ENCODE measurements at places on chromosomes 12 and 14.

GRCh38 chr12:118371321-118372282 is 1.1 kb downstream of the TAOK3 start:
- no peak for DNase-seq

- DNase-seq = no peak
Measured at GRCh38 chr12:106284358-106285105, 18.0 kb upstream of the TCP11L2 start.

DNA sequence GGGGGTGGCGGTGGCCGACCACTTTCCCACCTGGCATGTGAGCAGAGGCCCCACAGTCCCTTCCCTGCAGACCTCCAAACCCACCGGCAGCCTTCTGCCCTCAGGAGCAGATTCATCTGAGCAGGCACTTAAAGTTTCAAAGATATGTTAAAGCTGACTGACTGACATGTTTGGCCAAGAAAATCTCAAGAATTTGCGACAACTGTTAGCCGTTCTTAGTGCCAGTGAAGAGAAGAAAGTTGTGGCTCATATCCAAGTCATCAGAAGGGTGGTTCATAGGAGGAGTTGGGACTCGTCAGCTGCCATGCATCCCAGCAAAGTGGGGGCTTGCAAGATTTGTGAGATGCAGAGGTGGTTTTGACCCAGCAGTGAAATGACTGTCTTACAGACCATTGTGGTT is 27.2 kb downstream of the ELK3 start:
- DNase-seq = no peak

DNA sequence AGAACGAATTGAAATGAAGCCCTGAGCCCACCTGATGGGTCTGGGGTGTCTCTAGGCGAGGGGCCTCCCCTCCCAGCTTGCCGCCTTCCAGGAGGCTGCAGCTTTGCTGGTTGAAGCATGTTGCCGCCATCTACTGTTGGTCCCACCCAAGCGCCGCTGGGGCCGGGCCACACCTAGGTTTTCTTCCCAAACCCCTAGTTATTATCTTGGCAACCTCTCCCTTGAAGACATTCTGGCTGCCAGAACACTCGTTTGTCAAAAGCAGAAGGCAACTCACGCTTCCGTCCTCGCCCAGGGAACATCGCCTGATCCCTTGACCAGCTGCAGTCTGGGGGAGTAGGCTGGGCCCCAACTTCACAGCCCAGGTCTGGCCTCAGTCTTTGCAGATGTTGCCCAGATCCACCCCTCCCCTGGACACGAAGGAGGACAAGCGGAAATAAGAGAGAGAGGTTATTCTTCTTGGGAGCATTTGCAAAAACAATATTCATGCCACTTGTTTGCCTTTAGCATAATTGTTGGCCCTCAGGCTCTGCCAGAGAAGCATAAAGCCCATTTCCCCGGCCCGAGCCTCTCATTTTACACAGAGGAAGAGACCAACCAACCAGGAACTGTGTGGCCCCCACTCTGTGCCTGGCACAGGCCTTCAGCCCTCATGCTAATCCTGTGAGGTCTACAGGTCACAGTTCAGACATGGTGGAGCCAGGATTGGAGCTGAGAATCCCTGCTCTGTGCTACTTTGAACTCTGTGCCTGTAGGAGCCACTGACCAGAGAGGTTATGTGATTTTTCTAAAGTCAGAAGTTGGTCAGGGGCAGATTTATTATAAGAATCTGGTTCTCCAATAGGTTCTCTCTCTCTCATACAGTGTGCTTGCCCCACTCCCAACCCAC is 6.8 kb downstream of the EMP1 start:
- no peak for DNase-seq

- no peak for DNase-seq
Measured at GRCh38 chr12:53617700-53618099, 8.5 kb downstream of the ATF7 start.

GRCh38 chr12:124964251-124964650 is 24.7 kb downstream of the DHX37 start:
- no peak for DNase-seq

- no peak for DNase-seq
Measured at GRCh38 chr12:116245189-116245588, 32.3 kb downstream of the MED13L start.

- peak; percentile 84 for DNase-seq
Measured at GRCh38 chr12:2583091-2583497, 211.7 kb upstream of the FKBP4 start.

- DNase-seq = no peak
Measured at GRCh38 chr12:124306686-124307555, 12.0 kb downstream of the RFLNA start.

GRCh38 chr14:95518045-95518751 is 1.7 kb upstream of the SYNE3 start:
- no peak for DNase-seq

GRCh38 chr12:62379026-62379722 is 87.5 kb upstream of the MON2 start:
- no peak for DNase-seq

DNA sequence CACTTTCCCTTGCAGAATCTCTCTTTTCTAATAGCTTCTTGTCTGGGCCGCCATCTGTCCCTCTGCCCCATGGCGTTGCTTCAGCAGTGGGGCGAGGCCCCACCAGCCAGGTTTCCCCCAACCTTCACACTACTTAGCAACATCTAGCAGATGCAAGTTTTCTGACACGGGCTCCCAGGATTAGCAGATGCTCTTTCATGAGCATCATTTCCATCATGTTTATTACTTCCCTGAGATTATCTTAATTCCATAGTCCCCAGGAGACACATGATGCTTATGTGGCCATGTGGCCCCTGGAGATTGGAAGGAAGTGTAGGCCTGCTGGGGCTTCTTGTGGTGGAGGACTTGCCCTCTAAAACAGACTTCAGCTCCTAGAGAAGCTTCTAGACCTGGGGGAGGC is 102.0 kb upstream of the MYL2 start:
- no peak for DNase-seq

GRCh38 chr14:81946834-81947798 is 413.5 kb upstream of the SEL1L start:
- DNase-seq = no peak

GRCh38 chr12:13606290-13606689 is 375.1 kb downstream of the GRIN2B start:
- DNase-seq = no peak

- DNase-seq = peak; percentile 4
Measured at GRCh38 chr14:93619176-93619793, 169.0 kb downstream of the PRIMA1 start.

GRCh38 chr12:14207905-14208551 is 157.5 kb upstream of the ATF7IP start:
- DNase-seq = no peak

DNA sequence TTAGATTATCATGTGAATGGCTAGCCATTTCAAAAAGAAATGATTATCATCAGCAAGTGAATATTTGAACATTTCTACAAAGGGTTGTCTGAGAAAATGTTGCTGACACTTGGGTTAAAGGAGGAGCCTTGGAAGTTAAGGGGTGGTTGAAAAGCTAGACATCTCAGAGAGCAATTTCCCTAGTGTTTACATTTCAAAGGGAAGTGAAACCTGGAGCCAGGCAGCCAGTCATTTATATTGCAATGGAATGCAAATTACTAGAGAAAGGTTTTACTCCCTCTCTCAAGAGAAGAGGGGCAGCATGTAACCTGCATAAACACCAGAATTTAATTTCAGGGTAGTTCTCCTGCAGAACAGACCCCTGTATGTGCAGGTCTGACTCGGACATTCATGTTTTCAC is 279.0 kb downstream of the SLC16A7 start:
- DNase-seq = no peak

DNA sequence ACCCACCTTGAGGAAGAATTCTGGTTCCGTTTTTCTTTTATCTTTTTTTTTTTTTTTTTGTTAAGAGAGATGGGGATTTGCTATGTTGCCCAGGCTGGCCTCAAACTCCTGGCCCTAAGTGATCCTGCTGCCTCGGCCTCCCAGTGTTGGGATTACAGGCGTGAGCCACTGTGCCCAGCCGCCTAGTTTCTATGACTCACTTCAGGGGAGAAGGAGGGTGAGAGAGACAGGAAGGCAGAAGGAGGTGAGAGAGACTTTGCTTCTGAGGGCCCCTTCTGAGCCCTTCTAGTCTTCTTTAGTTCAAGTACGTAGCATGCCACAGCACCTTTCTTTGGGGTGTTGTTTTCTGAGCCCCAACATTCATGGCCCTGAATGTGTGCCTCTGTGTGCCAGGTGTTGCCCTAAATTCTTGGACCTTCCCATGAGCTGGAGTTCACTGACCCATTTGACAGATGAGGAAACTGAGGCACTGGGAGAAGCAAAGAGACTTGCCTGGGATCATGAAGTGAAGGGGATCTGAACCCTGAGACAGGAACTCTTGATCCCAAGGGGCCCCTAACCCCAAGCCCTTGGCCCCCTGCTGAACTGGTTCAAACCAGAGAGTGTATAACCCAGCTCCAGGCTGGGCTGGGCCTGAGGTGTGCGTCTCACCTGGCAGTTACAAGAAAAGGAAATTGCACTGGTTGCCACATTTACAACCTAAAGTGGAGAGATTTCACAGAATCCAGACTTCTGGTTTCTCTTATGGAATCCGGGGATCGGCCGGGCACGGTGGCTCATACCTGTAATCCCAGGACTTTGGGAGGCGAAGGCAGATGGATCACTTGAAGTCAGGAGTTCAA is 20.8 kb downstream of the SH2B3 start:
- DNase-seq = no peak

DNA sequence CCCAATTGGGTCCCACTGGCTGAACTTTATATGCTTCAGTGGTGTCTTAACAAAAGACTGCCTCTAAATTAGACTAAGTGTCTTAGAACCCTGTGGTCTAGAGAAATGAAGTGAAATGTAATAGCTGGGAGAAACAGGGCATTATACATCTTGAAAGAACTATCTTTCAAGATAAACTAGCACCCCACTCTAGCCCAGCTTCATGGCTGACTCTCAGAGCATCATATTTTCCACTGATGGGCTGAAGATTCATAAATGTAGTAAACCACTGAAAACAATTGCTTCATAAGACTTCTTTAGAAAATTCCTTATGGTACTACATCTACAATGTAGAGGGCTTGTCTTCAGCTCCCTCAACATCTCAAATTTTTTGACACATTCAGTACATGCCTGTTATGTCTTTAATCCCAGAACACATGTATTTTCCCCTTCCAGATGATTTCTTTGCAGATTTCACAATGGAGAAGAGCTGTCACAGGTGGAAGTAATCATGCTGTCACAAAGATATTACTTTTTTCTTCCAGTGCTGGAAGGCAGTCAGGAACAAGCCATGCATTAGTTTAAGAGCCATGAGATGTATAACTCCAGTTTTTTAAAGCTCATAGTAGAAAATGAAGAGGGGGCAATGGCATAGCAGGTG is 48.5 kb downstream of the IFNG-AS1 start:
- DNase-seq = no peak

- no peak for DNase-seq
Measured at GRCh38 chr12:21613931-21614330, 9.3 kb upstream of the GYS2 start.

- DNase-seq = no peak
Measured at GRCh38 chr12:108589028-108589839, 8.7 kb downstream of the TMEM119 start.

DNA sequence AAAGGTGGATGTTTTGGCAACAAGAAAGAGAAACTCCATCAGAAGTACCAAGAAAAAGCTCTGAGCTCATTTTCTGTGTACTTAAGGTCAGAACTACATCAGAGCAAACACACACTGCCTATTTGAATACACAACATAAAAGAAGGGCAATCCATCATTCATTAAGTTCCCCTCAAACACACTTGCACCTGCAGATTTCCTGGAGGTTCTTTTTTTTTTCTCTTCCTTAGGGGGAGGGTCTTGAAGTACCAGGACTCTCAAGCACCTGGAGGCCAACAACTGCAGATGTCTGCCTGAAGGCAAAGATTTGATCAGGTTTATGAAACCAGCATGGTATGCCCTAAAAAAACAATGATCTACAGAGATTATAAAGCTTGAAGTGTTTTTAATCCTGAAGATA is 26.1 kb upstream of the PTHLH start:
- DNase-seq = no peak

GRCh38 chr12:88562151-88562550 is 18.1 kb downstream of the KITLG start:
- no peak for DNase-seq

DNA sequence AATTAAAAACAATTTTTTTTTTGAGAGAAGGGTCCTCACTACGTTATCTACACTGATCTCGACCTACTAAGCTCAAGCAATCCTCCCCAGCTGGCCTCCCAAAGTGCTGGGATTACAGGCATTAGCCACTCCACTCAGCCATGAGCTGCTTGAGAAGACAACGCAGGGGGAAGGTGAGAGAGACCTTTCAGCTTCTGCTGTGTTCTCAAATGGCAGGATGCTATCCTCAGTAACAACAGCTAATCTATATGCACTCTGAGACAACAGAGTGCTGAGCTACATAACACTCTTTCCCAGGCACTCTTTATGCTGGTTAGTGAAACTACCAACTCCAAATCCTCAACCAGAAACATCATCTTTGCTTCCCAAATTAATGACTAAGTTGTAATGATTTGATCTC is 526.1 kb downstream of the CCER1 start:
- DNase-seq = no peak

GRCh38 chr12:41293011-41293410 is 104.9 kb downstream of the PDZRN4 start:
- DNase-seq = no peak

DNA sequence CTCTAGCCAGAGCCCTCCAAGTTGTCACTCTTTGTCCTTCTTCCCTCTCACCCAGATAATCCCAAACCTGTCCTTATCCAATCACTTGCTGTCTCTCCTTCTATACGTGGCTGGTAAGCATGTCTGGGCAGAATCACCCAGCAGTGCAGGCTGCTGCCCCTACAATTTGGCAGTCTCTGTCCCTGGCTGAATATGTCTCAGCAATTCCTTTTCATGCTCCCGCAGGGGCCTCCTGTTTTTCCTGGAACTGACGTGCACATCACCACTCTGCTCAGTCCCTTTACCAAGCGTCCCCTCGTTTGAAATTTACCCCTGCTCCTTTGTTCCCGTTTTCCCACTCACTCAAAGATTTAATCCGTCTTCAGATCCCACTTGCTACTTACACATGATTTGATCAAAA is 80.0 kb downstream of the ST8SIA1 start:
- no peak for DNase-seq

DNA sequence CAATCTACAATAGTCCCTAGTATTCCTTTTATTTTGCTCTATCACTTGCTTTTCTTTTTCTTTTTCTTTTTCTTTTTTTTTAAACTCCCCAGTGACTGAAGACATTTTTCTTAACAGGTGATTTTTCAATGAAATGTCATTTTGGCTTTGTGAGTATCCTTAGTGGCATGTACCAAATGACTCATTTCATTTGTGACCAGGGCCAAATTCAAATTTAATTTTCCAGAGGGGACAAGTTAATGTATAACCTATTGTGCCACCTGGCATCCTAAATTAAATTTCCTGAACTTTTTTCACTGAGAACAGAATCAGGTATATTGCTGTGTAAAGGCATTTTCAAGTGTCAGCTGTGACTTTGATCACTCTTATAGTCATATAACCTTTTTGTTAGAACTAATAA is 39.7 kb upstream of the SYT1 start:
- no peak for DNase-seq

GRCh38 chr12:129607301-129607700 is 296.5 kb downstream of the TMEM132D start:
- no peak for DNase-seq

- DNase-seq = no peak
Measured at GRCh38 chr12:40819436-40820108, 127.3 kb downstream of the CNTN1 start.
